ENCODE measurements at places on chromosomes 12 and 14.

GRCh38 chr14:74401504-74402241, 24.3 kb downstream of the SYNDIG1L start:
- DNase-seq: no peak

- no peak for DNase-seq
These were observed 9.4 kb downstream of the KCNA1 start for GRCh38 chr12:4918950-4919660.

GRCh38 chr12:51521554-51522276, 69.3 kb upstream of the SCN8A start:
- no peak for DNase-seq

GRCh38 chr14:50230701-50231474, 490 bp downstream of the SOS2 start:
- DNase-seq: peak; percentile 14

DNA sequence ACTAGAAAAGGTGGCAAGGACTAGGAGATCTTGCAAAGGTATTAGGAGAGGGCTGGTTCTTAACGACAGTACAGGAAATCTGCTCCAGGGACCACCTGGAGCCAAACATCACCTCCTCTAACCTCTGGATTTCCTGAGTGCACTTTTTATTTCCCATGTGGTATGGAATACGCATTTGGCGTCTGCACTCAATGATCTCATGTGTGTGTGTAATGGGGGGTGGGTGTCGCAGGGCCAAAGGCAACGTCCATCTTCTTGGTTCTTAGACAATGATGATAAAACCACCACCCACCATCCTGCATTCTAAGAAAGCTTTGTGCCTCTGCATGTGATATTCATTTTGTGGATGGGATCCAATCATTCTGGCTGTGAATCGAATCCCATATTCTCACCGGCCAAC, 68.8 kb downstream of the CLMN start:
- DNase-seq: no peak

DNA sequence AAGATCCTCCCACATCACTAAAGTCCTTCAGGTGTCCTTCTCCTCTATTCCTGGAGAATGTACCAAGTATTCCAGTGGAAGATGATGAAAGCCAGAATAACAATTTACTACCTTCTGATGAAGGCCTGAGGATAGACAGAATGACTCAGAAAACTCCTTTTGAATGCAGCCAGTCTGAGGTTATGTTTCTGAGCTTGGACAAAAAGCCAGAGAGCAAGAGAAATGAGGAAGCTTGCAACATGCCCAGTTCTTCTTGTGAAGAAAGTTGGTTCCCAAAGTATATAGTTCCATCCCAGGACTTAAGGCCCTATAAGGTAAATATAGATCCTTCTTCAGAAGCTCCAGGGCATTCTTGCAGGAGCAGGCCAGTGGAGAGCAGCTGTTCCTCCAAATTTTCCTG, 54.6 kb upstream of the HELB start:
- no peak for DNase-seq

DNA sequence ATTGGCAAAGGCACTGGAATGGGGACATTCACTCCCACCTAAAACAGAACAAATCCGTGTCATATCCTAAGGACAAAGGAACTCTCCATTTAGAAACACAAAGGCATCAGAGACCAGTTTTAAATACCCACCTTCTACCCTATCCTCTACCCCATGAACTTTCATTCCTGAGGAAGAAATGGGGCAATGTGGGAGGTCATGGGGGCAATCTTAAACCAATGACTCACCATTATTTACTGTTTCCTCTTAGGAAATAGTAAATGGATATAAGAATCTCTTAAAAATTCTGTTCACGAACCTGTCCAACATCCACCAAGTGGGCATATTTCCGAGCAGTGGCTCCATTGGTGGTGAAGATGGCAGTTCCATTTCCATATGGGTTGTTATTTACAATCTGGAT, 19.4 kb downstream of the ALDH6A1 start:
- no peak for DNase-seq

DNA sequence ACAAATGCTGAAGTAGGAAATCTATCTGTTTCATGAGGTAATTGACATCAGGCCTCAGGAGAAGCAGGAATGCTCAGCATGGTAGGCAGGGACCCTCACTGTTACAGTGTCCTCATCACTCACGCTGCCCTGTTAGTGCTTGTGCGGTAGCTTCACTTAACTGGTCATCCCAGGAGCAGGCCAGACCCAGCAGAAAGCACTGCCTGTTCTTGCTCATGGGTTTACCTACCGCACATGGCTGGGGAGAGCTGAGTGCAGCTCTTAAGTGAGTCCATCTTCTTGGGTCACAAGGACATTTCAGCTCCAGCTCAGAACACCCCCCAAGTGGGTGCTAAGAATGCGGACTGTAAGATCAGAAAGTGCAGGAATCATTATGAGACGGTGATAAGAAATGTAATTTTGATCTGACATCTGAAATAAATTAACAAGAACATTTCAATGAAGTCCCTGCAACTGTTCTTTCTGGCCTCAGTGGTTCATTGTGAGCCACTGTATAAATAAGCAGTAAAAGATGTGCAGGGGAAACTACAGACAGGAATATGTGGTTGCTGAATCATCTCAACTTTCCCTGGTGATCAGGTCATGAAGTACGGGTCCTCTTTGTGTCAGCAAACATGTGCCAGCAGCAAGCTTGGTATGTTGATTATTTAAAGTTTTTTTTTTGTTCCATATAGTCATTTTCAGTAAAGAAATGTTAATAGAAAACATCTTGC, 757.7 kb upstream of the TMEM132C start:
- DNase-seq: peak; percentile 77
